ENCODE measurements at places on chromosomes 11 and 22. TPM values are rescaled to one million over a fixed set of nuclear protein-coding genes. Genes with fewer than 3 reads are reported as not detected.
A peak's percentile ranks its signal among the peaks of the same experiment; 100 is the strongest.

GRCh38 chr11:96303064-96303463 lies 39.9 kb downstream of the MAML2 start:
- peak; percentile 73 for DNase-seq

C11orf97 gene
- total RNA-seq = not detected

DNA sequence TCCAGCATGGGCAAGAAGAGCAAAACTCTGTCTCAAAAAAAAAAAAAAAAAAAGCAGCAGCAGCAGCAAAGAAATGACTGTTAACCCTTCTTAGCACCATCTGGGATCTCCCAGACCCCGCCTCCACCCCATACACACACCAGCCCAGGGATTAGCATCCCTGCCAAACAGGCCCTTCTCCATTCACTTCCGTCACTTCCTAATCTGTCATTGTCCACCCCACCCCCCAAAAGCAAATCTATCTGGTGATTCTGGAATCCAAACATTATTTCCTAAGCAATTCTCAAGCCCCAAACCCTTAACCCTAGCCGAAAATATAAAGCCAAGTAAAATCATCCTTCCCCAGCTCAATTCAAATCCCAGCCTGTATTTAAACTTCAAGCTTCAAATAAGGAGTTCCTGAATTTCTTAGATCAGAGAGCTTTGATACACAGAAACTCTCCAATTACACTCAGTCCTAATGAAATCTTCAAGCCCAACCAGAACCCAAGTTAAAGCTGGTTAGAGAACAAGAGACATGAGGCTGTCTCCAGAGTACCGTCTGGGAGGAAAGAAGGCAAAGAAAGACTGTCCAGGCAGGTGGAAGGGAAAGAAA lies 6.0 kb upstream of the AHNAK start:
- DNase-seq = peak; percentile 79

GRCh38 chr11:85746670-85747069 lies 60.7 kb upstream of the CCDC89 start:
- no peak for DNase-seq

DNA sequence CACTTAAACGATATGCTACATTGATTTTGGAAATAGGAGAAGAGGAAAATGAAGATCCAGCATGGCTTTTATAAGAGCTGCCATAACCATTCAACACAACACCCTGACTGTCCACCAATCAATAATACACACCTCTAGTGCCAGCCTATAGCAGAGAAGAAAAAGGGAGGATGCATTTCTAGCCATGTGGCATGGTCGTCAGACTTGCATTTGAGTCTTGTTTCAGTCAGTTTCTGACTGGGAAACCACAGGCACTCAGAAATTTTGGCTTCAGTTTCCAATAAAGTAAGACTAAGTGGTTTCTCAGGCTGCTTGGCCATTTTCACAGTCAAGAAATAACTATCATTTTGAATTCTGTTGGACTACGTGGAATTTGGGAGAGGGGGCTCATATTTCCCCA lies 523.5 kb upstream of the LRRC4C start:
- no peak for DNase-seq

- DNase-seq = no peak
Observed at GRCh38 chr22:49503896-49504521, 323.7 kb downstream of the BRD1 start.

GRK3 gene
- total RNA-seq = 1.4 TPM

- DNase-seq = no peak
Observed at GRCh38 chr11:40100162-40100553, 1359.3 kb downstream of the LRRC4C start.

DNA sequence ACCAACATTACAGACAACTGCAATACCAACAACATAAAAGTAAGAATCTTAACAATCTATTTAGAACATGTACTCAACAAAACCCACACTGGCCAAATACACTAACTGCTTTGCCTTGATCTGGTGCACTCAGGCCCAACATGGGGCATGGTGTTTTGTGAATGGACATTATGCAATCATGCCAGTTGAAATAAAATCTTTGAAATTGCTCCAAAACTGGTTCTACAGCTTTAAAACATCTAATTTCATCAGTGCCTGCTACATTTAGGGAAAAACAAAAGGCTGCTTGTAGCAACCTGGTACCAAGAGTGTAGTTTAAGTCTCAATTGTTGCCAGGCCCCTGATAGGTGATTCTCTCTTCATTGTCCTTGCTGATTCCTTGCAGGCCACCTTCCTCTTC lies 3.3 kb upstream of the CTR9 start:
- no peak for DNase-seq

DNA sequence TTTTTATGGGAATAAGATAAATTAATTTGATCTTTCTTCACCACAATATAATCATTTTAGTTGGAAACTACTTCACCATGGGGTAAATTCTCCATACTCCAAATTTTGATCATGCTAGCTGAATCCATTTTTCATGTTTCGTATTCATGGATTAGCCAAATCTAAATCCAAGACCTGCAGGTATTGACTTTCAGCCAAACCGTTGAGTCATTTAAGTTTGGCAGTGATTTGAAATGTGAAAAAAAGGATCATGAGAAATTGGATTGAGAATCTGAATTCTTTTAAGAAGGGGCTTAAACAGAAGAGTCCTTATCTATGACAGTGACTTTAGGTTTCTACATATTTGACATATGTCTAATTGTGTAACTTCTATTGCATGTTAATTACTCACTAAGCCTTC lies 5.3 kb downstream of the GAS2 start:
- DNase-seq = no peak

GRCh38 chr11:115503886-115504275 lies 334 bp downstream of the CADM1 start:
- no peak for DNase-seq

OR51A2 gene
- total RNA-seq = not detected

- no peak for DNase-seq
Observed at GRCh38 chr11:36375353-36376008, 79.4 kb downstream of the PRR5L start.

- no peak for DNase-seq
Observed at GRCh38 chr11:45850446-45850845, 3.2 kb downstream of the CRY2 start.

DNA sequence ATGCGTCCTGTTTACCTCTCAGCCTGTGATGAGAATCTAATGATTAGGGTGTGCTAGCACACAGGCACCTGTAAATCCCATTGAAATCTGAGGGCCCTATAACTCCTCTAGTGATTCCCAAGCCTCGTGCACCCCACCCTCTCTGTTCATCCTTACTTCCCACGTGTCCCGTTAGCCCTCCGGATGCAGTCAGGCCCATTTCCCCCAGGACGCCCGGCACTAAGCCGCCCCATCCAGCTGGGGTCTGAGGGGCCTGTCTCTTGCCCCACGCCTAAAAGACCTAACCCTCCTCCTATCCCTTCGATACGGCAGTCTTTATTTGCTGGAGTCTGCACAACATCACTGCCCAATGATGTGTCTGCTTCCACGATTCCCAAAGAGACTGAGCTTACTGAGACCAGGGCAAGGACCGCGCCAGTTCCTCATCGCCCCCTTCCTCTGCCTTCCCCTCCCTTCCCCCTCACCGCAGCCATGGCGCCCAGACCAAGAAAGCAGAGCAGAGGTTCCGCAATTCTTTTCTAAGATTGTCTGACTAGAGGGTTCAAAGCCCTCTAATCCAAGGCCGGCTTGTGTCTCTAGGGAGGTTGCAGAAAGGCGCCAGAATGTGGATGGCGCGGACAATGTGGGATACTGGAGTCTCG lies 1.1 kb upstream of the FADS2 start:
- DNase-seq = no peak

OR52E8 gene
- not detected for total RNA-seq

- DNase-seq = no peak
Observed at GRCh38 chr22:22460060-22460459, 48.5 kb downstream of the ZNF280B start.

DNA sequence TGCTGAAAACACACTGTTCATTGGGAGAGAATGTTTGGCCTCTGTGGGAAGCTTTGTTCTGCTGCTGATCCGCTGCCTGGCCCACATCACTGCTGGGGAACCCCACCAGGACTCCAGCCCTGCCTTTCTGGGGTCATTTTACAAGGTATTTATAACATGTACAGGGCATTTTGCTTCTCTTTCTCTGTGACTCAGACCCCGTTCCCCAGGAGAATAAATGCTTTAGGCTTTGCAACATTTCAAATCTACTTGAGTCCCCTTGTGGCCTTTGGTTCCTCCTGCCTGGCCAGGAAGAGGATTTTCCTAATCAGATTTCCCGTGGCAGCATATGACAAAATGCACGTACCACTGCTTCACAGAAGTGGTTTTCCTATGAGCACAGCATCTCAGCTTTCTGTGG lies 43.0 kb downstream of the BTG4 start:
- DNase-seq = no peak

DNA sequence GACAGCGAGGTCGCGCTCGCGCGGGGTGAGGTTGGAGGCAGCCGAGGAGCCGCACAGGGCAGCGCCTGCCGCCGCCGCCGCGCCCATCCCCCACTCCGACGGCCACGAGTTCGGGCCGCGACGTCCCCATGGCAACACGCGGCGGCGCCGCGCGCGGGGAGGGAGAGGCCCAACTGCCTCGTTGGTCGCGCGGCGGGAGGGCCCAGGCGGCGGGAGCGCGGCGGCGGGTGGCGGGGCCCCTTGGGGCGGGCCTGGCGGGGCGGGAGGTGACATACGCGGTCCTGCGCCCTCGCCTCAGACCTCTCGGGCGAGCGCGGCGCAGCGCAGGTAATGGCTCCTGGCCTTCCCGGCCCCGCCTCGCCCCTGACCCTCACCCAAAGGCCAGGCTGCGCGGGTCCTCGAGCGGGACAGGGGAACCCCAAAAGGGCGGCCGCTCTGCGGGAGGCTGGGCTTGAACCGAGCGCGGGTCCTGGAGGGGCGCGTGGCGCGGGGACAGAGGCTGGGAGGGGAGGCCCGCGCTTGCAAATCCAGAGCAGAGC lies at the start of gene DEUP1:
DEUP1 (plus strand) TSS at position 297 of the 539 bp plus-strand sequence. CDS start 1,518 bp downstream, outside the sequence.
- no peak for DNase-seq

- DNase-seq = no peak
Observed at GRCh38 chr11:125921042-125921441, 16.7 kb downstream of the DDX25 start.

GRCh38 chr11:130612291-130612851 lies 163.9 kb downstream of the ADAMTS15 start:
- DNase-seq = no peak

TTC17 gene
- 39.9 TPM for total RNA-seq

KCNJ11 gene
- 6.6 TPM for total RNA-seq

DNA sequence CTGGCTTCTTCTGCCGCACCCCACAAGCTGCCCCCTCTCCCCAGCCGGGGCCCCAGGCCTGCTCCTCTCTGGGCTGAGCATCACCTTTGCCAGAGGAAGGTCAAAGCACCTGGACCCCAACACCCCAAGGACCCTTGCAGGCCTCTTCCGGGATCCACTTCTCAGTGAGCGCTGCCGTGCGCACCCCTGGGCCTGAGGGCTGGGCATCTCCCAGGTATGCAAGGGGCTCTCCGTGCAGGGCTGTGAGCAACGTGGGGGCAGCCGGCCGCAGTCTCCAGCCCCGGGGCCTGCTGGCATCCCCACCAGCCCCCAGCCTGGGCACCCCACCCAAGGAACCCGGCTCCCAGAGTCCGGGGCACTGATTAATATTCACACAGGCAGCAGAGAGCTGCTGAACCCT lies 64.0 kb downstream of the BRD1 start:
- DNase-seq = no peak

- no peak for DNase-seq
Observed at GRCh38 chr11:73393011-73393380, 16.8 kb downstream of the RELT start.

GRCh38 chr22:42682113-42682851 lies 33.1 kb upstream of the CYB5R3 start:
- DNase-seq = no peak

CFAP300 gene
- total RNA-seq = 7.4 TPM

- no peak for DNase-seq
Observed at GRCh38 chr11:92154110-92154509, 70.5 kb upstream of the FAT3 start.

Measured in HT-29 (cell line).